A549 (cell line): ENCODE measurements at places on chromosomes 1 and 21.

DNA sequence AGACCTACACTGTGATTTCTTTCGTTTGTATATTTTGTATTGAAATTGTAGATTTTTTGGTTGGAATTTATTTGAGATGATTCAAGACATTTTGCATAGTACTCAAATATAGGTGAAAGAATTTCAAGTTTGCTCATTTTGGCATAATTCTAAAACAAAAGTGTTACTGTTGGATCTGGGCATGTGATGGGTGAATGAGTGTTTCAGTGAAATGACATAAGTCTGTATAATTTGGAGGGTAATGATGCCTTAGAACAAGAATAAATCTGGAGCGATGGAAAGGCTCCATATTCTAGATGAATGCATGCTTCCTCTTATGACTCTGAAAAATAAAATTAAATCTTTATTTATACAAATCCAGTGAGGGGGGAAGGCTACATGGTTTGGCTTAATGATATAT is 41.0 kb downstream of the NFIA start:
- DNase-seq, result no peak

GRCh38 chr1:153541641-153542590 is 1.2 kb upstream of the S100A5 start:
- DNase-seq, result no peak

DNA sequence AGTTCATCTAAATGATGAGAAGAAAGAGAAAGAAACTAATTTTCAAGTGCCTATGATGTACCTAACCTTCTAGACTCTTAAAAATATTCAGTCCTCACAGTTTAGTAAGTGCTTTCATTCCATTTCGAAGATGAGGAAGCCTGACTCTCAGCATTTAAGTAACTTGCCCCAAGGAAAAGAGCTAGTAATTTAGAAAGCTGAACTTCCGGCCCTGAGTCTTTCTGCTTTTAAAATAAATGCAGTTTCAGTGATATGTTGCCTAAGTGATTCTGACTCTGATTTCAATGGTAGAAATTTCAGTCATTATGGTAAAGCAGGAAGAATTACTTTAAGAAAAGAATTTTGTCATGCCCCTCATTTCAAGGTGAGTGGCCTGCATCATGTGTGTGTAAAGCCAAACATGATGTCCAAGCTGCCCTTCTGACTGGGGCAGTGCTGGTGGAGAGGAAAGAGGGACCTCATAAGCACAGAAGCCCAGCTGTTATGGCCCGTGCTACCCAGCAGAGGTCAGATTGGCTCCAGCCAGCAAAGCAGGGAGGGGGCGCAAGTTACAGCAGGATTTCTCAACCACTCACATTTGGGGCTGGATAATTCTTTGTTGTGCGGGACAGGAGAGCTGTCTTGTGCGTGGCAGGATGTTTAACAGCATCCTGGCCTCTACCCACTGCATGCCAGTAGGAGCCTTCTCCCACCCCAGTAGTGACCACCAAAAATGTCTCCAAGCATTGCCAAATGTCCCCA is 10.7 kb downstream of the ATP1A4 start:
- no peak for DNase-seq

DNA sequence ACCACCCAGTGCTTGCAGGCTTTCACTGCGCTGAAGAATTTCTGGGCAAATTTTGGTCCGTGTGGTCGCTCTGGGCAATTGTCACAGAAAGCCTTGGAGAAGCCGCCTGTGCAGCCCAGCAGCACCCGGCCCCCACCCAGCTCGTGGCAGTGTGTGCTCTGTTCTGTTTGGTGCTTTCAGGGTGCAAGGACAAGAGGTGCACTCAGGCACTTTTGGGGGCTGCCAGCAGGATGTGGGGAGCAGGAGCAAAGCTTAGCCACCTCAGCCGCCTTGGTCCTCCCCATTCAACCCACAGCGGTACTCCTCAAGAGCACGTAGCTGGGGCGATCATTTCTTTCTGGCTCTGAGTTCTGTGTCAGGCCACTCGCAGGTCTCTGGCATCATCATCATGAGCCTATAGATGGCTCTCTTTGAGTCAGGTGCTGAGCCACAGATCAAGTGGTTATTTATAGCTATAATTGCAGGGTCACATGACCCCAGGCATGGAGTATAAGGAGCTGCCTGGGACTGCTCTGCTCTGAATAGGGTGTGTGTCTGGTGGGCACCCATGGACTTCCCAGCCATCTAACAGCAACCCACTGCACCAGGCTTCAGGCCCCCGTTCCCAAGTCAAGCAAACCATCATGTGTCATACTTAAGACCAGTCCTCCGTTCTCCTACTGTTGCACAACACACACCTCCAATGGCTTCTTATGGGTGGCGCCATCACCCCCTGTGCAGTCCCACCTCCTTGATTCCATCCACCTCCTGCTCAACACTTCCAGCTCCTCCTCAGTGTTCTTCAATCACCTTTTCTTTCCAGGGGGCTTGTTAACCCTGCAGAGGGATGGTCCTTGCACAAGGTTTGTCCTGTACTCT is 18.1 kb upstream of the TENT5C start:
- DNase-seq, result no peak

DNA sequence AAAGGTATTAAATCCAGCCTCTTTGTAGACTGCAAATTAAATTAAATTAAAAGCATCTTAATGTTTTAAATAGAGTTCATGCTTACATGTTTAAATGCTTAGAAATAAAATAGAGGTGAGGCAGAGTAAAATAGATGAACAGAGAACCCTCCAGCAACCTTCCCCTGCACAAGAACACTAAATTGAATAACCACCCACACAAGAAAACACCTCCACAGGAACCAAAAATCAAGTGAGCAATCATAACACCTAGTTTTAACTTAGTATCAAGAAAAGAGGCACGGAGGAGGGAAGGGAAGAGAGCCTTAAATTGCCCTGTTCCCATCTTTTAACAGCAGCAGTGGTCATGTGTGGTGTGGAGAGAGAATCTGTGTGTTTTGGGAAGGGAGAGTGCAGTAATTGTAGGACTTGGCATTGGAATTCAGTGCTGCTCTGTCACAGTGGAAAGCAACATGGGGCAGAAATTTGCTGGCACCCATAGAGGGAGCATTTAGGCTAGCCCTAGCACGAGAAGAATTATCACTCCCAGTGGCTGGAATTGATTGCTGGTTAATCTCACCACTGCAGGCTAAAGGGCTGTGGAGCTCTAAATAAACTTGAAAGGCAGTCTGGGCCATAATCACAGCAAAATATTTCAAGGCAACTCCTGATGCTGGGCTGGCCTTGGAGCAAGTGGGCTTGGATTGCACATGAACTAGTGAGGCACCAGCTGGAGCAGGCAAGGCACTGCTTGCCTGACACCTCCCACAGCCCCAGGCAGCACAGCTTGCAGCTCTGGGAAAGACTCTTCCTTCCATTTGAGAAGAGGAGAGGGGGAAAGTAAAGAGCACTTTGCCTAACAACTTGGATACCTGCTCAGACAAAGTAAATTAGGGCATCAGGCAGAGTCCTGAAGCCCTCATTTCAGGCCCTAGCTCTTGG is 1478.8 kb downstream of the NCAM2 start:
- no peak for DNase-seq

DNA sequence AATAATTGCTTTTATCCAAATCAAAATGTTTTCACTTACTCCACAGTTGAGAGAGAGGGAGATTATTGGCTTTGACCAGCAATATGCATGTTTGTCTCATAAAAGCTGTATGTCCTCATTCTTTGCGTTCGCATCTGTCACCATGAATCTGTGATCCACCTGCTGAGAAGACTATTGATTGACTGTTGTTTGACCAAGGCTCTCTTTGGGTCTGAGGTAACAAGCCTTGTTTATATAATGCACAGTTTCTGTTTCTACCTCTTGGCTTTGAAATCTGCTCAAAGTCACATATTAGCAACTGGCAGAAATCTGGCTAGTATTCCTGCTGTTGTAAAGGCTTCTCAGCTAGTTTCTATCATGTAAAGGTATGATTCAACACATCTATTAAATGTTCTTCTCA is 157.0 kb downstream of the LYPLAL1 start:
- no peak for DNase-seq

- no peak for DNase-seq
Observed at GRCh38 chr1:247367786-247368422, 36.2 kb upstream of the ZNF496 start.

DNA sequence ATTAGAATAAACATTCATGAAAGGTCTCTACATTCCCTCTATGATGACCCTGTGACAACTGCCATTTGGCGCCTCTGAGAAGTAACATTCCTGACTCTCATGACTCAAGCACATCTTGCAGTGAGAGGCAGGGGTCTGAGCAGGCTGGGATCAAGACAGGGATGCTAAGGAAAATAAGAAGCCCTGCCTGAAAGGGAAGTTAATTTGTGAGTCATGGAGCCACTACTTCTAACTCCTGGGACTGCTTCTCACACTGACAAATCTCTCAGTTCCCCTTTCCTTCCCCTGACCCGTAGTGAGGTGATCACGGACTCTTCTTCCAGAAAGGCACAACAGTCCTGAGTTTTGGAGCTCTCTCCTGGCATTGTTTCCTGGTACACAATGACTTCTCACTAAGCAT is 231.9 kb downstream of the TNR start:
- no peak for DNase-seq

DNA sequence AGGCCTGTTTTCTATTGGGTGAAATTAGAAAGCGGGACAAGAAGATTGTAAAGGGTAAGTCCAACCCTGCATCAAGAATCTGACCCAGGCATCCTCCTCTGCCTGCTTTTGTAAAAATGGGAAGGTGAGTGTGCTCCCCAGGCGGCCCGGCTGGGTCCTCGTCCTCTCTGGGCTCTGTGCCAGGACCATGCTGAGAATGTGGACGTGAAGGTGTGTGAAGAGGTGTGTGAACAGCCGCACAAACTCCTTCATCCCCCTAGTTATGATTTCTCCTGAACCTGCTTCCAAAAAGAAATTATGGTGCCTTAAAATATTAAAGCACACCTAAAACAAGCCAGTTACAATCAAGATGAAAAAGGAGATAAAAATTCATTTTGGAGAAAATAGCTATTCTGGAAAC is 185.7 kb downstream of the IGSF21 start:
- no peak for DNase-seq

- DNase-seq, result no peak
Observed at GRCh38 chr1:227396539-227397353, 78.5 kb upstream of the CDC42BPA start.

GRCh38 chr1:192812420-192813209 is 3.8 kb downstream of the RGS2 start:
- DNase-seq, result no peak

DNA sequence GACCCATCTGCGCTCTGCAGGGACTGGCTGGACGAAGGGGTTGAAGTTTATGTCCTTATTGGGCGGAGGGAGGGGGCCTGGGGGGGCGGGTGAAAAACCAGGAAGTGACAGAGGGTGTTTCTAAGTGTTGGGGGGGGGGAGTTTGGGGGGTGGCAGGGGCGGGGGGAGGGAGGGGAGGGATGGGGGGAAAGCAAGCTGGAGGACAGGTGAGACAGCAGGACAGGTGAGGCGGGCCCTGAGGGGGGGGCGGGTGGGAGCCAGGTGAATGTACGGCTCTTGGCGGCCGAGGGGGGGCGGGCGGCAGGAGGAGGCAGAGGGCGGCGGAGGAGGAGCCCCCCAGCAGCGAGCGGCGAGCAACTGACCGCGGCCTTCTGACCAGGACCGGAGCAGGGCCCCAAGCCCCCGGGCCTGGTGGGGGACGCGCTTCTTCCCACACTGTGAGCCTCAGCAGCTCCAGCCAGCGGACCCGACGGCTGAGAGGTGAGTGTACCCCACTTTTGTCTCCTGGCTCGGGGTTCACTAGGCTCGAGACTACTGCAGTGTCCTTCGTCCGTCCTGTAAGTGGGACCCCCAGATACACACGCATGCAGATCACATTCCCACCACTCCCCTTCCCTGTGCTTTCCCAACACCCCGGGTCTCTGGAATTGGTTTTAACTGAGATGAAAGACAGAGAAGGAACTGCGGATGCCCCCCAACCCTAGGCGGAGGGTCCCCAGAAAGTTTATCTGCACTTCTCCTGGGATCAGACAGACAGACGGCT is at the start of gene ZBTB7B:
TSS of gene ZBTB7B (plus strand) at position 339 of the 763 bp plus-strand sequence. CDS start 11,859 bp downstream, outside the sequence.
- DNase-seq, result peak; percentile 57

DNA sequence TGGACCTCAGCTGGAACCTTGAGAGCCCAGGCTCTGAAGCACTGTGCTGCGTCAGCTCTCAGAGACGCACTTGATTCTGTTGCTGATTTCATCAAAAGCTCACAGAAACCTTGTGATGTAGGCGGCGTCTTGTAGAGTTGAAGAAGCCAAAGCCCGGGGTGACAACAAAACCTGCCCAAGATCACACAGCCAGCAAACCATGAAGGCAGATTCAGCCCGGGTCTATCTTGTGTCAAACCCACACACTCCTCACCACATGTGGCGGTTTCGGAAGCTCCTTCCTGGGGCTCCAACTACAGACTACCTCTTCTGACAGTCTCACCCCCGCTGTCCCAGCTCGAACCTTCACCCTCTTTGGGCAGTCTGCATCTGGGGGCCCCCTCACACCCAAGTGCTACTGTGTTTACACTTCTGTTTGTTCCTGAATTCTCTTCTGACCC is 50.4 kb downstream of the TENT5C start:
- DNase-seq, result no peak

DNA sequence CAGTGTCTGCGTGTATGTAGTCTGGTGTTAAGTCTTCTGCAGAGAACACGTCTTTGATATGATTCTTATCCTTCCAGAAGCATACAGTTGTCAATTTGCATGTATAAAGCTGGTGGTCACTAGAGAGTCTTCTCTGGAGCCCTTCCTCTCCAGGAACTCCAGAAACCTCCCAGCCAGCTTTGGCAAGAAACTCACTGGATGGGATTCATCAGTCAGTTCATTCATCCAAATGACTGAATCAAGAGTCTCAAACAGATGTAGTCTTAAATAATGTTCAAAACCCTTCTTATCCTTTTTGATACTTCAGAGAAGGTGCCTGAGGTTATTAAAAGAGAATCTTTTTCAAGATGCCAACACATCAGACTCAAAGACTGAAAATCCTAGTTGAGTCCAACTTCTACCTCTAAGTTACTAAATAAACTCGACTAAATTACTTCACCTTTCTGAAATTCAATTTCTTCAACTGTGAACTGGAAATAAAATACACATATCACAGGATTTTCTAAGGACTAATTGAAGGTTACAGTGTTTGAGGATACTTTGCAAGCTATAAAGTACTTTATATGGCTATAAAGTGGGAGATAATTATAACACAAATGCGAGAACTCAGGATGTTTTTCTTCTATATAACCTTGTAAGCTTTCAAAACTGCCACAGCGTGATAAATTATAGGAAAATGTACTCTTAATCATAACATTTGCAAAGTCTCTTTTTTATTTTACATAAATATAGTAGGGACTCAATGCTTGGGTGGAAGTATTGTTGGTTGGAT is 252.4 kb downstream of the FGGY start:
- DNase-seq, result no peak

DNA sequence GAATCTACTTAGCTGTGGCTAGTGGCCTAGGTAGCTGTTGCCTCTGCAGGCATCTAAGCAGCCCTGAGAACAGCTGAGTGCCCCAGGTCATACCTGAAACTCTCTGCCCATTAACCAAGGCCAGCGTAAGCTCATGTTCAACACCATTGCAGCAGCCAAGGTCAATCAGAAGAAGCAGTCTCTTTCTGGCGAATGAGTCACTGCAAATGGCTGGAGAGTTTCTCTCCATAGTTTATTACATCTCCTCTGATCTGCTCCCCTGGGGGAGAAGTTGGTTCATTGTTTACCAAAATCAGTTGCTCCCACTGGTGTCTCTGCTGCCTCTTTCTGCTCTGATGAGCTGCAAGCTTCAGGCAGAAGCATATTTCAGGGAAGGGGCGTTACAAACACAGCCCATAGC is 6.9 kb upstream of the BCL9 start:
- no peak for DNase-seq

GRCh38 chr1:97412166-97412565 is 508.7 kb downstream of the DPYD start:
- DNase-seq, result no peak
